CD4-positive, alpha-beta memory T cell (primary cell): ENCODE measurements at places on chromosomes 11 and 22.

GRCh38 chr11:105701098-105701497 is 91.2 kb downstream of the GRIA4 start:
- DNase-seq, result no peak

- DNase-seq, result no peak
Observed at GRCh38 chr11:74355626-74356025, 42.6 kb downstream of the PGM2L1 start.

DNA sequence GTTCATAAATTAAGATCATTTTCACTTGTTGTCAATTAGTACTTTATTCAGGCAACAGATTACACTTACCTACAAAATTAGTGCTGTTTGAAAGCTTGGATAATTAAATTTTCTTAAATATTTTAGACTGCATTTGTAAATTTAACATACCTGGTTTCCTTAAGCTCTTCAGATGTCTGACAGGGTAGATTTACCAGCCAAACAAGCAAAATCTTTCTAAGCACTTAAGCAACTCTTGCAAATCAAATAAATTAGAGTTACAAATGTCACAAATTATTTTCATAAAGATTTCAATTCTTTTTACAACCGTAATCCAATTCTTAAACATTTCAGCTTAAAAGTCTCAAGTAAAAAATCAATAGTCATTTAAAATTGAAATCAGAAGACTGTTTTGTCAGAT is 129.8 kb downstream of the DBX1 start:
- no peak for DNase-seq

DNA sequence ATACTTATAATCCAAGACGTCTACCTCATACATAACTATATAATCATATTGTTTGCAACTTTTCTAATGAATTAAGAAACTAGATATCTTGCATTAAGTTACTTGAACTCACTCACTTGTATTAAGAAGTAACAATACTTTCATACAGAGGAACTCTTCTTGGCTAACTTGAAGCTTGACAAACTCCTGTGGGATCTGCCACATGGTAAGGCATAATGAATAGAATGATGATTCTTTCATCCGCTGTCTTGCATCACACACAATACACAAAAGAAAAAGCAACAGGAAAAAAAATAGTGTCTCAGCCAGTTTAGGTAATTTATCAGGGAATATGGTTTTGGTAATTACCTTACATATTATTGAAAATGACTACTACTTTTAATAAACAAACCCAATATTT is 79.8 kb downstream of the PGR start:
- no peak for DNase-seq

- no peak for DNase-seq
Observed at GRCh38 chr11:116563028-116563711, 209.6 kb downstream of the BUD13 start.

DNA sequence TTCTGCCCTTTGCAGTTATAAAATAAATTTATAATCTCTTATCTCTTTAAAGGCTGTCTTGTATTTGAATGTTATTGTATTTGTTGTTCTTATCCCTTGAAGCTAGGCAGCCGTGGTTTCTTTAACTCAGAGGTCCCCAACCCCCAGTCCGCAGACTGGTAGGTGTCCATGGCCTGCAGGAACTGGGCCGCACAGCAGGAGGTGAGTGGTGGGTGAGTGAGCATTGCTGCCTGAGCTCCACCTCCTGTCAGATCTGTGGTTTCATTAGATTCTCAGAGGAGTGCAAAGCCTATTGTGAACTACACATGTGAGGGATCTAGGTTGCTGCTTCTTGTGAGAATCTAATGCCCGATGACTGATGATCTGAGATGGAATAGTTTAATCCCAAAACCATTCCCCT is 380.0 kb upstream of the CCDC90B start:
- no peak for DNase-seq
